B cell (primary cell): ENCODE measurements at places on chromosomes 1 and 21.

GRCh38 chr1:64864018-64864940, 102.1 kb downstream of the JAK1 start:
- peak; percentile 92 for DNase-seq

DNA sequence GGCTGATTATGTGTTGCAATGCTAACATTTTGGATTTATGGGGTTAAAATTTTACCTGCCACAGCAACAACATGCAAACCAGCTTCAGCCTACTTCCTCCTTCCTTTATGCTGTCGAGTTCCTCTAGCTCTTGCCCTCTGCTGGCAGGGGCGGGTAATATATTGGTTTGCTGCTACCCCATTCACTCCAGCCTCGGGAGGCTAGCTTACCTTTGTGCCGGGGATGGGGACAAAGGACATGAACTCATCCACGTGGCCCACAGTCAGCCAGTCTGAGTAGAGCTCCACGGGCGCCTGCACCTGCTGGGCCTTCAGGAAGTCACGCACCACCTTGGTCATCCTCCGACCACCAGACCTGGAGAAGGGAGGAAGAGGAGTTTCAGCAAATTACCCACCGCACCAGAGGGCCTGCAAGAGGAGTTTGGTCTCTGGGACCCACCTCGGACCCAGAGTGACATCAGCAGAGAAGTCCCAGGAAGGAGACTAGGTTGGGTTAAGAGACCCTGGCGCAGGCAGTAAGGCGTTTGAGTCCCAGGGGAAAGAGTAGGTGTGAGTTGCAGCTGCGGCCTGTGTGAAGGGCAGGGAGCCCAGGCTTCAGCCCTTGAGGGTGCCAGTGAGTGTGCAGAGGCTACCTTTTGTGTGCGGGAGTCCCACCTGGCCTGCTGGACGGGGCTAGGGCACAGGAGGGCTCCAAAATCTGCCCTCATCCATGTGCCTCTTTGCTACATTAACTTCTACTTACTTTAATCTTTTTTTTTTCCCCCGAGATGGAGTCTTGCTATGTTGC, 21.8 kb upstream of the SDHB start:
- DNase-seq, result no peak

GRCh38 chr1:243974451-243975292, 76.4 kb upstream of the ZBTB18 start:
- DNase-seq, result no peak

- no peak for DNase-seq
Observed at GRCh38 chr21:45305836-45306235, 18.1 kb upstream of the POFUT2 start.

DNA sequence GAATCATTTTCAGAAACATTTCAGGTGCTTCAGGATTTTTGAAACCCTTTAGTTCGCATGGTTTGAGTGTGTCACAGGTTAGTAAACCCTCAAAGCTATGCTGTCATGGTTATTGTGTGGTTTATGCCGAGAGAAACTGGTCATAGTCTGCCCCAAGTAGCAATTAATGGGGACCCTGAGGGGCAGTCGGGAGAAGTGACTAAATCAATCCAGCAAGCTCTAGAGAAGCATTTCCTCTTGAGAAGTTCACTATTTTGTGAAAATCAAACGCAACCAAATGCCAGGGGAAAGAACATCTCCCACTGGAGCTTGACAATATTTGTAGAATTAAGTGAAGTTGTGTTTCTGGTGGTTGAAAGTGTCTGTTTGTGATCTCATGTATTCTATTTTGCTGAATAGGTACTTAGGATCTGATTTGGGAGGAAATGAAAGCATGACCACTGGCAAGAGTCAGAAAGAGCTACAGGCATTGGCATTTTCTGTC, 63.0 kb upstream of the BACH1 start:
- peak; percentile 29 for DNase-seq

- no peak for DNase-seq
Observed at GRCh38 chr1:160724465-160725242, 13.0 kb upstream of the CD48 start.

- no peak for DNase-seq
Observed at GRCh38 chr1:6396998-6397397, 3.4 kb upstream of the ACOT7 start.

GRCh38 chr1:34019741-34020552, 145.1 kb downstream of the CSMD2 start:
- no peak for DNase-seq

DNA sequence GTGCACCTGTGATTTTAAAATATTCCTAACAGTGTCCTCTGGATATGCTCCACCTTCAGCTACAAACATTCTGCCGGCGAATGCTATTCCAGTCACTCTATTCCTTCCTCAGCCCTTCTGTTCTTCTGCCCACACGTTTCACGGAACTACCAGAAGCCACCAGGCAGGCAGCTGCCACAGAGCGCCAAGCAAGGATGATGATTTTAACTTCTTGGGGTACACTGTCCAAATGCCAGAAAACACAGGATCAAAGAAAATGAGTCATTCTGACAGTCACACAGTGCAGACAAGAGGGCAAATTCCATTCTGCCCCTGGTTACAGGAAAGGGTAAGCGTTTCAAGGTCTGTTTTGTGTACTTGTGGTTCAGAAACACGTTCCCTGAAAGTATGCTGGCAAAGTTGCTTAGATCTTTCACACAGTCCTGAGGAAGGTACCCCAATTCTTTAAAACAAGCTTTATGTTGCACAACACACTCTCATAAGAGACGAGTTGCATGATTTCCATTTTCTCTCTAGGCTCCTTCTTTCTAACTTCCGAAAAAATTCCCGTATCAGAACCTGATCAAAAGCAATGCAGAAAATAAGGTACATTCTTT, 508.3 kb upstream of the PKN2 start:
- DNase-seq, result no peak

DNA sequence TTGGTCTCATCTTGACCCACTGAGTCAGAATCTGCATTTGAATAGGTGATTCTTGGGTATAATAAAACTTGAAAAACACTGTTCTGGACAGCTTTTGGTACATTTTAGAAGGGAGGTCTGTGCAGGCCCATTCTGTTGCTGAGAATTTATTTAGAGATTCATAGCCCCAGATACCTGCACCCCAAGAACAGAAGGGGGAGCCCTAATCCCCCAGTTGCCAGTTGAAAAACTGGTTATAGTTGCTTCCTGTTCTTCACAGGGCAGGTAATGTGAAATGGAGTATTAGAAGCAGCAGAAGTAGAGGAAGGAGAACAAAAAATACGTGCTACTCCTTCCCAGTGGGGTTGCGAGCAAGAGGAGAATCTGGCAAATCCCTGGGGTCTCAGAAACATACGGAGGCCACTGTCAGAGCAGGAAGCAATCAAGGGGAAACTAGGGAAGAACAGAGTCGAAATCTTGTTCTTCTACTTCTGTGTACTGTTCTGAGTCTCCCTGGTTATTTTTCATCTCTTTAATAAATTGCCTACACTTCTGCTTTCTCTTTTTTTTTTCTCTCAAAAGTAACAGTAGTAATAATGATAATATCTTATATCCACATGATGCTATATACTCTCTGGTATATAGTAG, 4.6 kb upstream of the CLCA2 start:
- peak; percentile 69 for DNase-seq

DNA sequence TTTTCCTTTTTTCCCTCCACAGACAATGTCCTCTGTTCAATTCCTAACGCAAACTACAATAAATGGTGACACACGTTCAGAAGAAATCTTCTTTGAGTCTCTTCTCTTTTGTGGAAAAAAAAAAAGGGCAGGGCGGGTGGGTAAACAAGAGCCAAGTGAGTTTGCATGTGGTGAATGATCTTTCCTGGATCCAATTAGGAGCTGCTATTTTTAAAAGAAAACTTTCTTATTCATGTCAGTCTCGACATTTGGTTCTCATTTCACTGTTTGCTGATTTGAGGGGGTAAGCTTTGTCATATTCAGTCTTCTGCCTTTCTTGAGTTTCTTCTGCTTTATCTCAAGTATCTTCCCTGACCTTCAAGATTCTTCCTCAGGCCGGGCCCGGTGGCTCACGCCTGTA, 29.2 kb upstream of the KIF1B start:
- no peak for DNase-seq

DNA sequence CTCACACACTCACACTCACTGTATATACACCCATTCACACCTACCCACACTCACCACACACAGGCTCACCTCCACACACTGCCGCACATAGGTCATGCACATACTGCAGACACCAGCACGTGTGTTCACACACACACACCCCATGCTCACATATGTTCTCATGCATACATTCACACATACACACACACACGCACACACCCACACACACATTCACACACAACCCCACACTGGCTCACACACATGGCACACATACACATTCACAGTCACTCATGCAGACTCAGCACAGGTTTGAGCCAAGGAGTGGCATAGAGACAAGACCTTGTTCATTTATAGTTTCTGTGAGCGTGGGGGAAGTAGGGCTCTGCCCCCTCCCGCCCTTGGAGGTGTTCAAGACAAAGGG, 41.1 kb upstream of the SLC30A1 start:
- no peak for DNase-seq

- DNase-seq, result peak; percentile 47
Observed at GRCh38 chr1:181424786-181425403, 58.4 kb upstream of the CACNA1E start.
